Stimulated activated CD8-positive, alpha-beta memory T cell treated with anti-CD3 and anti-CD28 coated beads, Interleukin-15, amount 100 ng/mL, for 24 hours (primary cell): ENCODE measurements at places on chromosomes 2 and 18.

DNA sequence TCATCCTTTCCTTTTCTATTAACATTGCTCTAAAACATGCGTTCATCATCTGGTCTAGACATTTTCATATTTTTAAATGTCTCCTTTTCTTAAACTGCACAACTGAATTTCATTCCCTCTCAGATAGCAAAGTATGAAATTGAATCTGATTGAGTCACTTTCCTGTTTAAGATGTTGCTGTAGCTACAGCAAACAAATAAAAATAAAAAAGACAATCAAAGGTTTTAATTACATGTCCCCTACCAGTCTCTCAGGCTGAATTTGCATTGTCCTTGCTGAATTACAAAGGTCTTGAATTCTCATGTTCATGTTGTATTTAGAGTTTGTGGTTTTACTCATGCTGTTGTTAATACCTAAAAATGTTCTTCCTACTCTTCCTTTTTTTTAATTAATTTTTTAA, 537.9 kb upstream of the LRATD1 start:
- no peak for DNase-seq

GRCh38 chr2:216694082-216694825, 1.1 kb downstream of the IGFBP5 start:
- no peak for DNase-seq

GRCh38 chr2:22326250-22326649, 1058.7 kb upstream of the KLHL29 start:
- DNase-seq = no peak

- DNase-seq = no peak
These were observed 95.9 kb upstream of the SIX2 start for GRCh38 chr2:45105050-45105582.

GRCh38 chr2:232447091-232447620, 8.8 kb upstream of the ALPI start:
- no peak for DNase-seq

GRCh38 chr2:71813315-71813714, 334.3 kb downstream of the CYP26B1 start:
- no peak for DNase-seq

GRCh38 chr2:131140581-131140980, 35.4 kb downstream of the PLEKHB2 start:
- DNase-seq = no peak

- DNase-seq = no peak
These were observed 72.1 kb upstream of the RGPD5 start for GRCh38 chr2:109722026-109722425.

DNA sequence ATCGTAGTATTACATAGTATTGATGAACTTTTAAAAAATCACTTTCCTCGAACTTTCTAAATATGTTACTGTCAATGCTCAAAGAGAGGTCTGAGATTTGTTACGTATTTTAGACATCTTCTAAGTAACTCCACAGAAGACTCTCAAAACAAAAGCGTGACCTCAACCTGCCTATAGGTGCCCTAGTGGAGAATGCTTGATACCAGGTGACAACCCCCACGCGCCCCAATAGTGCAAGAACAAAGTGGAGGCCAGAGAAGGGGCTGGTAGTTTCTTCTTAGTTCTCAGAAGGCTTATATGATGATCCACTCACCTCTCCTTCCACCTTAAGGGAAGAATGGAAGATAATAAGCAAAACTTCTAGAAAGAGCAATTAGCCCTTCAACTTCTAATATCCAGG, 102.6 kb downstream of the ANKRD44 start:
- no peak for DNase-seq

GRCh38 chr2:130878316-130878715, 41.6 kb downstream of the ARHGEF4 start:
- DNase-seq = no peak

- no peak for DNase-seq
These were observed 573 bp downstream of the STAM2 start for GRCh38 chr2:152175012-152175367.

DNA sequence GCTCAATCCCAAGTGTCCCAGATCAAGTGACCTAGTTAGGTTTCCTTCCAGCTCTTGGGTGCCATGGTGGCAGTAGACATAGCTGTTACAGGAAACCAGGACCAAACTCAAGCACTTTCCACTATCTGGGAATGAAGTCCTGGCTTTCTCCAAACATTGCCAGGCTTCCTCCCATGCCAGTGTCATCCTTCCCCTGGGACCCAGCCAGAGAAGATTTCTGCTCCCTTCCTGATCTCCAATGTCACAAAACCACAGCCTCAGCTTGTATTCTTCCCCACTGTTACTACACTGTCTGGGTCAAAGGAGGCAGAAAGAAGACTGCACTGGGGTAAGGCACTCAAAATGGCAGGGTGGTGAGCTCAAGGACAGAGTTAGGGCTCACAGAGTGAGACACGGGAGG, 347.1 kb downstream of the TNS1 start:
- no peak for DNase-seq

DNA sequence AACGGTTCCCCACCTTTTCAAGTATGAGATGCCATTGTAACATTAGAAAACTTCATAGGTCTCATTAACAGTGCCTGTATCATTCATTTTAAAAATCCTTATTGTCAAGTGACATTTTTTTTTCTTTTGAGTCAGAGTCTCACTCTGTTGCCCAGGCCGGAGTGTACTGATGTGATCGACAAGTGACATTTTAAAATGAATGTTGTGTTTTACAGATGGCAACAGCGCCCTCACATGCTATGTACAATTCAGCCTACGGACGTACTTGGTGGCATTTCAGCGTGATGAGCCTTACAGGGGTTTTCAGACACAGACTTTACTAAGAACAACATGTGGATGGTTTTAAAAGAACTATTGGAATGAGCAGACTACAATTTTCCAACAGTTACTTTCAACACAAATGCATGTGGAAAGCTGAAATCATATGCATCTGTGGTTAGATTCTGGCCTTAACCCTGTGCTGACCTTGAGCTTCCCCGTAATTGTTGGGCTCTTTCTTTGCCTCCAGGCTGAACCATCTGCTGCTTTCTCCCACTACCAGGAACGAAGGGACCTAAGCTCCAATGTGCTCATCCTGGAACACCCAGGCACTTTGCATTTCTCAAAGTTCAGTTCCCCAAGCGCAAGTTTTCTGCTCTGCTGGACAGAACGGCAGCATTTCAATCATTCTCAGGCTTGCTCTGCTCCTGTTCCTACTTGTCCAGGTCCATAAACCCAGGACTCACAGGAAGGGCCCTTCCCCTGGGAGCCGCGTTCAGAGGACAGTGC, 119.9 kb upstream of the NDUFV2 start:
- DNase-seq = no peak

GRCh38 chr2:86087936-86088850, 17.5 kb downstream of the POLR1A start:
- DNase-seq = no peak

GRCh38 chr2:160168878-160169277, 31.2 kb downstream of the ITGB6 start:
- DNase-seq = no peak

GRCh38 chr18:13257361-13257980, 38.9 kb downstream of the LDLRAD4 start:
- no peak for DNase-seq

DNA sequence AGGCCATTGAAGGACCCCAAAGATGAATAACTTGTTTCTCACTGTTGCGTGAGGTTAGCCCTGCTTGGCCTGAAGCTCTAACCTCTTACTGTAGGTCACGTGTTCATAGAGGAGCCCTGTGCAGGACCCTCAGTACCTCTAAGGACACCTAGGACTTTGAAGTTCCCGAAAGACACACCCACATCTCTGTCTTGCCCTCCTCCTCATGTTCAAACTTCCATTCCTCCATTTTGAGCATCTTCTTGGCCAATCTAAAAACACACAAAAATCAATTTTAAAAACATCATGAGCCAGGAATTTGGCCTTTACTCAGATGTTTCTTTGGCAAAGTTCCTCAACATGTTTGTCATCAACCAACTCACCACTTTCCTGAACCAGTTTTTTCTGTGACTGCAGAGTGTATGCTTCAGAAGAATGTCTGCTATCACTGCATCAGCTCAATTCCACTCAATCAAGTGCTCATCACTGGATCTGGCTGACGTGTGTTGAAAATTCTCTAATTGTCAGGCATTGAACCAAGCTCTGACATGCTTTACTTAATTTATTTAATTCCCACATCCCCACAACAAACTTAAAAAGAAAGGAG, 101.6 kb downstream of the AP1S3 start:
- DNase-seq = no peak

DNA sequence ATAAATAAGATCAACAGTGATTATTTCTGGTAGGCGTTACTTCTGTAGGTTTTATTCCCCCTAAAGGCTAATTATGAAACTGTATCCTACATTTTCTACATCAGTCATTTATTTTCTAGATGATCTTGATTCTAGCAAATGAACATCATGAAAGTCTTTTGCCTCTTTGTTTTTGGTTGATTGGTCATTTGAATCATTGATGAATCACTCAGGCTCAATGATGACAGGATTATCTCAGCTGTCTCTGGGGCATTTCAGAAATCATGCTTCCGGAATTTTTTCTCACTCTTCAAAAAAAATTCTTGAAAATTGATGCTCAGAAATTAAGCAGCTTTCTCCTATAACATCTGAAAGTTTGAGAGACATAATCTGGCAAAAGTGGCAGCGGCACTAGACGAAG, 298.9 kb upstream of the TCF4 start:
- DNase-seq = no peak

- no peak for DNase-seq
These were observed 310.6 kb downstream of the GBX2 start for GRCh38 chr2:235857598-235857997.

GRCh38 chr2:26298638-26299393, 47.1 kb upstream of the SELENOI start:
- no peak for DNase-seq

DNA sequence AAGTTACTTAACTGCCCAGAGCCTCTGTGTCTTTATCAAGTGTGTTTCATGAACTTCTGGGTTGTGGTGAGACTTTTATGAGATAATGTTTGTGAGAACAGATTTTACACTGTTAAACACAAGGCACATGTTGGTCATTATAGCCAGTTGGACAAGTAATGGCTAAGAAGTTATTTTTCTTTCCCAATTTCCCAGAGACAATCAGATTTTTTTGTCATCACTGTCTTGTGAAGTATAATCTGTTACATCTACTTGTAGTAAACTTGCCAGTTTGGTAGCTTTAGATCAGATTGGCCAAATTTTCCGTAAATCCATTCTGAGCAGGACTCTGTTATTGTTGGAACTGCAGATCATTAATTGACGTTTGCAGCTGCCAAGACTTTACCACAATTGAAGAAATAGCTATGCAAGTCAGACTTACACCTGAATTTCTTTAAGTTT, 838.8 kb downstream of the SLC4A3 start:
- no peak for DNase-seq

- no peak for DNase-seq
These were observed 599.5 kb upstream of the ZNF804A start for GRCh38 chr2:183998797-183999190.

DNA sequence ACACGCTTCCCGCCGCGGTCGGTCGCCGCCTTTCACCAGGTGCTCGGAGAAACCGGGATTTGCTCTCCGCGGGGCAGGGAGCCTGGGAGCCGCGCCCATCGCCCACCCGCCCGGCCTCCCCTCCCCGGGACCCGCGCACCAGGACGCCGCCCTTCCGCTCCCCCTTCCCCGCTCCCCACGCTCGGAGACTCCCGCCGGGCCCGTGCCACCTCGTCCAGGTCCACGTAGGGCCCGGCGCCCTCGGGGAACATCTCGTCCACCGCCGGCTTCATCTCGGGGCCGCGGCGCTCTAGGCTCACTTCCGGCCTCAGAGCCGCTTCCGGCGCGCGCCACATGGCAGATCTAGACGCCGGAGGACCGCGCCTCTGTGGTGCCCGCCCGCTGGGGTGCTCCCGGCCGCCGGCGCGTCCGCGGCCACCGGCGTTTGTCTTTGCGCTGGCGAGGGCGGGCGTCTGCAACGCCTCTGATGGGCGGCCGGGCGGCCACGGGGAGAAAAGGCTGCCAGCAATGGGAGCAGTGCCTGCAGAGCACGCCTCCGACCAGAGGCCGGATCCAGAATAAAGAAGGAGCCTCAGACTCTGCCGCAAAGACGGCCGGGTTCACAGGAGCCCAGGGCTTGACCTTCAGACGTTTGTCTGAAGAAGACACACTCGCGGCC, at the start of gene COPS9:
Gene COPS9 (minus strand): TSS at position 293 of the 658 bp plus-strand sequence. CDS start 21 bp downstream, at position 272.
- DNase-seq = peak; percentile 72

GRCh38 chr2:218086478-218086877, 17.4 kb downstream of the RUFY4 start:
- no peak for DNase-seq

DNA sequence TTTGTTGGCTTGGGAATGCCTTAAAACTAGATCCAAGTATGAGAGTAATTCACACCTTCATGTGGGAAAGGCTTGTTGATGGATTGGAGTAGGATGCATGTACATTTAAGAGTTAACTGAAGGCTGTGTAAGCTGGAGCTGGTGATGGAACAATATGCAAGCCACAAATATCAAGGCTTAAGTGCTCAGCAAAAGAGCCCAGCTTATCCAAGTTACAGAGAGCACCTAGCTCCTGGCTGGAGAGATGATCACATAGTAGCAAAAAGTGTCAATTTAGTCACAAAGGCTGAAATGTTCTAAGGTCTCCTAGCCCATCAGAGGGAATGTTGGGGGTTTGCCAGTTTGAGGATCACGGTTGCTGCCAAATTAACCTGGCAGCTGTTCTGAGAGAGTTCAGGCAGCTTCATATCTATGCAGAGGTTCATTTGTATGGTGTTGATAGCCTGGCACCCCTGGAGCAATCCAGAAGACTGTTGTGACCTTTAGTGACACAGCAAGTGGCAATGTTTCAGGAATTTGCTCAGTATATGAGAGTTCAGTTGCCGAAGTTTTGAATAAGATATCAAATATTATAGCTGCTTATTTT, 228.2 kb downstream of the DOK6 start:
- DNase-seq = no peak

DNA sequence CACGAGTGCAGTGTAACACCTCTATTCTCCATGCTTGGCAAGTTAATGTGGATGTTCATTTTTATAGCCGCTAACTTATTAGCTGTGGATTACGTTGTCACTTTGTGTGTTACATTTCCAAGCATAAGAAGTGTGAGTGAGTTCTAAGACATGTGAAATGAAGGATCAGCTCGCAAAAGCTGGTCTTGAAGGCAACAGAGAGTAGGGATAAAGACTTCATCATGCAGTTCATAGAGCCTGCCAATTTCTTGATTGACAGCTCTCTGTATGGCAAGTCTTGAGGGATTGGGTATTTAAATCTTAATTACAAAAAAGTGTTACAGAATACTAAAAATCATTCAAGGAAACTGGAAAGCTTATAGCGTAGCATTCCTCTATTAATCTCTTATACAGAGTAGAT, 25.8 kb upstream of the DPP4 start:
- DNase-seq = no peak

- no peak for DNase-seq
These were observed 67.9 kb upstream of the RAPGEF4 start for GRCh38 chr2:172667581-172668325.

GRCh38 chr2:127932199-127932876, 46.6 kb upstream of the AMMECR1L start:
- no peak for DNase-seq
